ENCODE measurements at places on chromosomes 1 and 21.

DNA sequence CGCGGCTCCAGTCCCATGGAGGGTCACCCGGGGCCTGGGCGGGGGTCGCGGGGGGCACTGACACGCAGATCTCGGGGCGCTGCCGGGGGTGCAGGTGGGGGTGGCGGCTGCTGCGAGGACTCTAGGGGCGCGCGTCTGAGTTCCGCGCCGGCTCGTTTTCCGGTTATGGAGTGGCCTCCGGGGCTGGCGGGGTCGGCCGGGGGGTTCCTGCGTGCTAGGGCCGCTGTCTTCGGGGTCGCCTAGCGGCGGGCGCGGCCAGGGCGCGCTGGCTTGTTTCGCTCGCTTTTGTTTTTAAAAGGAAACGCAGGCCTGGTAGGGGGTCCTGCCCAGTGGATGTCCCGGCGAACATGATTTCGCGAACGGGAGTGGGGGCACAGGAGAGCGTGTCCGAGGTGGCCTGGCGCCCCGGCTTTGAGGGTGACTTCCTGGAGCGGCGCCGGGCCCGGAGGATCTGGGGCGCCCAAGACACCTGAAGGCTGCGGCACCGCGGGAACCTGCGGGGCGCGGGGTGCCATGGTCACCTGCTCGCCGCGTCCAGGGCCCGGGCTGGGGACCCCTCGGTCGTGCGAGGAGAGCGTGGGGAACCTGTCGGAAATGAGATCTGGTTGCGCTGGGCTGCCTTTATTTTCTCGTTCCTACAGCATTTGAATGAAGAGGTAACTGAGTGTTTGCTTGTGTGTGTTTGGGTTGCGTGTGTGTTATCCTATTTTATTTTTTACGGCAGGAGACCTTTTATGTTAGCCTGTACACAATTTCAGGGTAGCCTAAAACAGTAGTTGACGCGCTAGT lies 618 bp downstream of the ETS2 start:
- DNase-seq = peak; percentile 54

GRCh38 chr1:30981172-30981571 lies 72.6 kb upstream of the SDC3 start:
- no peak for DNase-seq

DNA sequence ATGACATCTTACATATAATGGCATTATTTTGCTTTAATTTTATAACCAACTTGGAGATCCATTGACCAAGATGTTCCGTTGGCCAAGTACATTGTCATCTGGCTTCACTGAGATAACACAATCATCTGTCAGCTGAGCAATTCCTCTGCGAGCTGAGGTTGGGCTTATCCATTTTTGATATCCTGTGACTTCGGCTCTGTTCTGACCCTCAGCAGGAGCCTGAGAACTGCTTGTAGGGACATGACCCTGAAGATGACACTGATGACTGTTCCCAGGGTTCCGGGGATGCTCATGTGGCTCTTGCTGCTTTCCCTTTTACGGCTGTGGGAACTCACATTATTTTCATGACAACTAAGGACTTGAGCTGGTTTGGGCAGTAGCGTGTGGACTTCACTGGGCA lies 51.2 kb downstream of the TLR5 start:
- DNase-seq = no peak

- no peak for DNase-seq
Observed at GRCh38 chr1:164263540-164263939, 295.4 kb upstream of the PBX1 start.

- peak; percentile 90 for DNase-seq
Observed at GRCh38 chr1:209435654-209436566, 147.6 kb upstream of the CAMK1G start.

DNA sequence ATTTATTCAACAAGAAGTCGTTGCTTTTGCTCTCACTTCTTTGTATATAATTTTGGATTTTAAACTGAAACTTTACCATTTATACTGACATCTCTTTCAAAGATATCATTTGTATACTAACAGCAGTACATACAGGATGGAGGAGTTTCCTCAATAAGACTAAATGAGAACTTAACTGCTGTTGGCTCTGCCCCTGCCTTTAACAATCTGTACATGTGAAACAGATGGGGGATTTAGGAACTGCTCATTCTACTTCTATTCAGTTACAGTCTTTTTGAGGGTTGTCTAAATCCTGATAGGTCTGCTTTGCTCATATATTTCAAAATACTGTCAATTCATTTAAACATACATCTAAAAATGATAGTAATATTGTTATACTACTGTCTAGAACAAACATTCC lies 663.2 kb downstream of the ADGRL2 start:
- DNase-seq = no peak

GRCh38 chr1:205822397-205822796 lies 9.4 kb upstream of the SLC41A1 start:
- no peak for DNase-seq

- DNase-seq = no peak
Observed at GRCh38 chr1:227795732-227796131, 19.7 kb upstream of the PRSS38 start.

- DNase-seq = peak; percentile 36
Observed at GRCh38 chr1:193348091-193348768, 161.8 kb upstream of the B3GALT2 start.

DNA sequence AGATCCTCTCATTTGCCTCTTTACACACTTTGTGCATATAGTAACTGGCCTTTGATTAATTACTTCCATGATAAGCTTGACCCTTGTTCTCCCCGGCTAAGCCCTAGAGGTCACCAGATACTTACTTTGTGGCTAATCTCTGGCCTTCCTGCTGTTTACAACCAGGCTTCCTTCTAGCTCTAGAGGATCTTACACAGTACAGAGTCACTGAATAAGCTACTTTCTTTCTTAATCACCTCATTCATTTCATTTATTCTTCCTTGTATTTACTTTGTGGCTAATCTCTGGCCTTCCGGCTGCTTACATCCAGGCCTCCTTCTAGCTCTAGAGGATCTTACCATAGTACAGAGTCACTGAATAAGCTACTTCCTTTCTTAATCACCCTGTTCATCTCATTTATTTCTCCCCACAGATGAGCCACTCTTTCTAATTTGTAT lies 144.3 kb upstream of the C1orf21 start:
- DNase-seq = peak; percentile 38

DNA sequence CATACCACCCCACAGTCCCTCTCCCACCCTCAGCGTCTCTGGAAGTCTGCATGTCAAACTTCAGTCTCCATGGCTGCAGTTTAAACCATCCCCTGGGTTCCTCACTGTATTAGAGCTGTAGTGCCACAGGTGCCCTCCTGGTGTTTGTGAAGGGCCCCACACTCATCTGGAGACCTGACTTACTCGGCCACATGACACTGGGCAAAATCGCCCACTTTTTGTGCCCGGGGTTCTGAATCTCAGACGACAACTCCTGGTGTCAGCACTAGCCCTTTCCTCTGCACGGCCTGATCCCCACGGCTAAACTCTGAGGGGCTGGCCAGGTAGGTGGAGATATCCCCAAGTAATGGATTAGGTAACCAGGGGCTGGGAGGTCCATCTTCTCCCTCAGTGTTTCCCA lies 6.5 kb downstream of the INKA2 start:
- no peak for DNase-seq

- DNase-seq = no peak
Observed at GRCh38 chr1:212431644-212432043, 1.1 kb upstream of the NENF start.

- no peak for DNase-seq
Observed at GRCh38 chr1:53587252-53587988, 128.2 kb downstream of the DMRTB1 start.

GRCh38 chr1:205495237-205495823 lies 9.1 kb upstream of the CDK18 start:
- no peak for DNase-seq

- no peak for DNase-seq
Observed at GRCh38 chr1:86396498-86396890, 371 bp upstream of the ODF2L start.

DNA sequence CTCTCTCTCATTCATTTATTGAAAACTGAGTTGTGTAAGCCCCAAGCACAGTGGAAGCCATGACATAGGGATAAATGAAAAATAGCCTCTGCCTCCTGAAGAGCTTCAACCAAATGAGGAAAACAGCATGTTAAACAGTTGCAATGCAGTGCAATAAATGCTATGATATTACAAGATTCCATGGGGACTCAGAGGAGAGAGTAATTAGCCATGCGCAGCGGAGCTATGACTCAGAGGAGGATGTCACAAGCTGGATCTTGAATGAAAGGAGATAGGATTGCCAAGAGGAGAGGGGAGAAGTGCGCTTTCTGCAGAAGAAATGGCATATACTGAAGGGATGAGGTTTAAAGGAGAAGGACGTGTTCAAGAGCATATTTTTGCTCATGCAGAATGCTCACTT lies 231.3 kb upstream of the PLXNA2 start:
- DNase-seq = peak; percentile 11

DNA sequence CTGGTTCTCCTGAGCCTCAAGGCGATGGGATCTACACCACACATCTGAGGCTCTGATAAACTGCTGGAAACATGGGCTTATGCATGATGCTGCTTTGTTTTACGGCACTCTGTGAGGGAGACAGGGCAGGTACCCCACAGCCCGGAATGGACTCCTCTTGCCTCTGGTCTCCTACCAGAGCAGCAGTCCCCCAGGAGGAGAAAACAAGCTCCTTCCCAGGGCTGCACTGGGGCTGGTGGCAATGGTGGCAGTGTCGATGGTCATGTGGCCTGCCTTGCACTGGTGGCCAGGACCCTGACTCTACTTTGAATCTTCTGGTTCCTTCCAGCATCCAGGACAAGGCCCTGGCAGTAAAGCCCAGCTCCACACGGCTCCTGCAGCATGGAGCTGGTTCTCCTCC lies 79.4 kb downstream of the TOMM20 start:
- DNase-seq = no peak

DNA sequence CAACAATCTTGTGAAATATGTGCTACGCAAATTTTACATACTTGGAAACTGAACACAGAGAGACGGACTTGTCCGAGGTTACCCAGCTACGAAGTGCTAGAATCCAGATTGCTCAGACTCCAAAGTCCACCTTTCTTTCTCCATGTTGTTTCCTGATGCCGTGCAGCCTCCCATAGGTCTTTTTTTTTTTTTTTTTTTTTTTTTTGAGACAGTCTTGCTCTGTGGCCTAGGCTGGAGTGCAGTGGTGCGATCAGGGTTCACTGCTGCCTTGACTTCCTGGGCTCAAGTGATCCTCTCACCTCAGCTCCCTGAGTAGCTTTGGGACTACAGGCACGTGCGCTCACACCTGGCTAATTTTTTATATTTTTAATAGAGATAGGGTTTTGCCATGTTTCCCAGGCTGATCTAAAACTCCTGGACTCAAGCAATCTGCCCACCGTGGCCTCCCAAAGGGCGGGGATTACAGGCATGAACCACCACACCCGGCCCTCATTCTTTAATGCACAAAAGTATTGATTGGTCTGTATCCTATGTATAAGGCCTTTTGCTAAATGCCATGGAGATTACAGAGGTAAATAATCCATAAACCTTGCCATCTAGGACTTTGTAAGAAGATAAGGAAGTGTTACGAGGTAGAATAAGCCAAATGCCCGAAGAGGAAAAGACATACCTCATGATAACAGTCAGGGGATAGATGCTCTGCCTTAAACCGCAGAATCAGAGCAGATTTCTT lies 92.8 kb downstream of the C1orf21 start:
- DNase-seq = no peak

GRCh38 chr1:188432427-188432826 lies 1603.7 kb downstream of the PLA2G4A start:
- no peak for DNase-seq

DNA sequence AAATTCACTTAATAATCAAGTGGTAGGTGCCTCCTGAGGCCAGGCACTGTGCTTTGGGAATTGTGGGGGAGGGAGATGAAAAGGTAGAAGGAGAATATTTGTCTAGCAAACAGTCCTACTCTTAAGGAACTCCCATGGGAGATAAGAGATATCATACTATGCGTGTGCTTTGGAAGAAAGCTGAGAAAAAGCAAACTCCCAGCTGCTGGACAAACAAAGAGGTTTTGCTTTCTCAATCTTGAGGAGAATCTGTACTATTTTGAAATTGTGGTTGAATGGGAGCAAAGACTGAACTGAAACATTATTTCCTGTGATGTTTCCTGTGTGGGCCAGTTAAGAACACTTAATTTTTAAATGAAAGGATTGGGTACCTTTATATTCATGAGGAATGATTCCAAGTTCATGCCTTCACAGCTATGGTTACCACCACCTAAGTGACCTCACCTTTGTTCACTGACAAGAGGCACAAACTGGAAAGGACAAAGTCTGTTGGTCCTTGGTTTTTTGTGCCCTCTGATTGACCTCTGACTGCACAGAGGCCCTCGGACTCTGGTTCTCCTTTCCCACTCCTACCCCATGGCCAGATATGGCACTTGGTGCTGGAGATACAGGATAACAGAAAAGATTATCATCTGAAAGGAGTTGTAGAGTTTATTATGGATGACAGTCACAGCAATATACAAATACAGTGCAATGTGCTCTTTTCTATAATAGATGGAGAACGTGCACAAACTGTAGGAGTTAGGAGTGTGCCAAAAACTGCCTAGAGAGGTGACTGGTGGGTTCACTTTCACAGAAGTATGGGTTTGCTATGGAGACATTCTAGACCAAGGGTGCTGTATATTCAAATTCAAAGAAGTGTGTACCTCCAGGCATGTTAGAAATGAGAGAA lies 1.6 kb downstream of the CD53 start:
- DNase-seq = no peak

DNA sequence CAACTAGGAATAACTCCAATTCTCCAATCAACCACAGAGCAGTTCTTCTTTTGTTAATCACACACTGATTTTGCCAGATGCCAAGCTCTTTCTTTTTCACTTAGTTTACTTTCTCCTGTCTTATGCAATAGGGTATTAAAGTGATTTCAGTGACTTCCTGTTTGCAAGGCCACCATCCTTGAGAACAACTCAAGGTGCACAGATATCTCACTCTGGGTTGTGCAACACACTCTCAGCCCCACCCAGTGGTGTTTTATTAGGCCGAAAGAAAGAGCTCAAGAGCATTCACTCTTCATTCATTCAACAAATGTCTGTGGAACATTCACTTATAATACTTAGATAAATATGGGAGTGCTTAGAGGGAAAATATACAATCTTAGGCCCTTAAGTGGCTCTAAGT lies 352.5 kb downstream of the ZNF326 start:
- no peak for DNase-seq

DNA sequence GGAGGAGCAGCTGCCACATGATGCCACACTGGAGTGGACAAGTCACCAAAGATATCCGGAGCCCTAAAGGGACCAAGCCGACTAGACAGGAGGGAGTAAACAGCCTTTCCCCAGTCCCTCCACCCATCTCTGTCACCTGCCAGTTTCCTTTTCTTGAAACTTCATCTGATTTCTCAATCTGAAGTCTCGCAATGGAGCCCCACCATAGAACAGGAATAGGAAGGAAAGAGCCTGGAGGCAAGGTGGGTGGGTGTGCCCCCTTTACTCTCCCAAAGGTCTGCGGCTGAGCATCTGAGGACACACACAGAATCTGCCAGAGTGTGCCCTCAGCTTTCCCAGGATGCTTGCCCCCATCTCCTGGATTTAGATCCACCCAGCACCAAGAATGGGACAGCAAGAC lies at the start of gene FCGR3B:
TSS of gene FCGR3B (minus strand) at position 101 of the 400 bp plus-strand sequence. CDS start at position 19, 82 bp downstream.
- no peak for DNase-seq

All from GM03348 (cell line).